ENCODE measurements at places on chromosomes 2 and 18. TPM values are rescaled to one million over a fixed set of nuclear protein-coding genes. Genes with fewer than 3 reads are reported as not detected.

Gene TNS1
- 0.86 TPM for total RNA-seq

Gene GULP1
- not detected for total RNA-seq

DNA sequence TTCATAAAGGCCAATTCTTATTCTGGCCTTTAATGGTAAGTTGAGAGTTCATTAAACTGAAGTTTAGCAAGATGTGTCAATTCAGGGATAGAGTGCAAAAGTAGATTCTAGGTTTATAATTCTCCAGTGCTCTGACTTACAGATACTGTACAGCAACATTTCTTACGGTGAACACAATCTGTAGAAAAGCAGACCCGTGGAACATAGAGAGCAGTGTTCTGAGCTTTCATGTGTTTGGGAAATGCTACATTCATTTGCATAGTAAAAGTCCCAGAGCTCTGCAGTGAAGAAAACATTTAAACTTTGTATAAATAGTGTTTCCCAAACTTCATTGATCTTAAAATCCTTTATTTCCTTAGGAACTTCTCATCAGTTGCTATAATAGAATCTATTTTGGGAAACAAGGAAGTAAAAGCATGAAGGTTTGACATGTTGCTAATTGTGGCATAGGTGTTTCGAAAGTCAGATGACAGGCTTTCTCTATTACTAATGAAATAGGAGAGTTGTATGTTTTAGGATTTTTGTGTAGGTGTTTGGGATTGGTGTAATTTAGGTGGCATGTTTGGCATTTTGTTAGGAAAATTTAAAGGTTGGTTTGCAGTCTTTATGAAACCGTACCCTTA is 138.2 kb downstream of the ASXL3 start:
- DNase-seq = no peak

DNA sequence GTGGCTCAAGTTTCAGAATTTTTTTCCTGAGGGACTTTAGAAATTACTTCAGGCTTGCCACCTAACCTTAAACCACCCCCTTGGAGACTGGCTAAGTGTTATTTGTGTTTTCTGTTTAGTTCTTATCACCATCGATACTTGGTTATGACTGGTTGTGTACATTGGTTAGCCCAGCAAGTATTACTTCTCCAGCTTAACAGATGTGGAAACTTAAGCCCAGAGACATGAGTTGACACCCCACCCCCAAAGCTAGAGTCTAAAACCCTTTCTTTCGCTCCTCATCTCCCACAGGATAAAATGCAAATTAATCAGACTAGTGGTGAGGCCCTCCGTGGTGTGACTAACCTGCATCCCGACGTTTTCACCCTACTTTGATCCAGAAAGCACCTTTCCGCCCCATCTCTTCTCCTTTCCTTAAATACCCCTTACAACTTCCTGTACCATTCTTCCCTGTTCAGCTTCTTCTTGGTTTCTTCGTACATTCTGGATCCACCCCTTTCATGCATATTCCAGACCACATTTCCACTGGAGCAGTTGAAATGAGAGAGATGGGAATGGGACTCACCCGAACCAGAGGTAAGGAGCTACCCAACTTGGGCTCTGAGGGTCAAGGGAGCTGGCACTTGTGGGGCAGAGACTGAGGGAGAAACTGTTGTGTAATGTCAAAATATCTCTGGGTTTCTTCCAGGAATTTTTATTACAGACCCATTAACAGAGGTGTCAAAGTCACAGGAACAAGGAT is 819 bp upstream of the MAP3K2 start:
- no peak for DNase-seq

Gene ONECUT2
- not detected for total RNA-seq

Gene TRPM8
- total RNA-seq = not detected

GRCh38 chr2:172351586-172351985 is 75.8 kb upstream of the ITGA6 start:
- no peak for DNase-seq

Gene TYMS
- 0.49 TPM for total RNA-seq

GRCh38 chr2:41880561-41881243 is 167.1 kb upstream of the PKDCC start:
- DNase-seq = no peak

GRCh38 chr2:101064868-101065549 is 62.9 kb downstream of the RPL31 start:
- no peak for DNase-seq

GRCh38 chr2:99544608-99545007 is 54.8 kb upstream of the REV1 start:
- no peak for DNase-seq
